ENCODE measurements at places on chromosomes 1 and 21. TPM values are rescaled to one million over a fixed set of nuclear protein-coding genes. Genes with fewer than 3 reads are reported as not detected.
A peak's percentile ranks its signal among the peaks of the same experiment; 100 is the strongest.

- no peak overlapping the region for H3K27ac ChIP-seq
- no peak for DNase-seq
- no peaks in the 10 kb centered on the region for H3K27me3 ChIP-seq
- no peaks in the 10 kb centered on the region for H3K4me1 ChIP-seq
- H3K36me3 ChIP-seq: no peaks in the 10 kb centered on the region
- H3K4me3 ChIP-seq: no peak overlapping the region
These were observed 51.1 kb downstream of the PRDM16 start for GRCh38 chr1:3120140-3120539.

GRCh38 chr1:76463849-76464248 is 389.3 kb downstream of the ST6GALNAC3 start:
- no peaks in the 10 kb centered on the region for H3K36me3 ChIP-seq
- no peaks in the 10 kb centered on the region for H3K27me3 ChIP-seq
- no peak overlapping the region for H3K27ac ChIP-seq

FRRS1 gene
- 5.6 TPM for total RNA-seq

ARTN gene
- total RNA-seq: 23.3 TPM

- DNase-seq: no peak
- no peaks in the 10 kb centered on the region for H3K36me3 ChIP-seq
- H3K4me1 ChIP-seq: no peaks in the 10 kb centered on the region
- no peaks in the 10 kb centered on the region for H3K27me3 ChIP-seq
- no peak overlapping the region for H3K4me3 ChIP-seq
These were observed 37.9 kb downstream of the GABPA start for GRCh38 chr21:25772686-25773085.

RAP1GAP gene
- total RNA-seq: 8.4 TPM

EFNA1 gene
- 4.9 TPM for total RNA-seq

GRCh38 chr1:1013105-1013921 is at the start of gene ISG15:
ISG15 (plus strand) TSS chr1:1013497; CDS start chr1:1013574, 77 bp downstream.
- DNase-seq: no peak
- H3K27me3 ChIP-seq: no peaks in the 10 kb centered on the region
- H3K4me1 ChIP-seq: no peaks in the 10 kb centered on the region
- peak within 1 kb of the TSS; percentile 61 for H3K27ac ChIP-seq
- peak within 1 kb of the TSS; percentile 56 for H3K4me3 ChIP-seq
- no peaks in the 10 kb centered on the region for H3K36me3 ChIP-seq

CFAP74 gene
- total RNA-seq: 0.20 TPM

GRCh38 chr1:34127006-34128000 is 37.7 kb downstream of the CSMD2 start:
- no peaks in the 10 kb centered on the region for H3K4me1 ChIP-seq
- H3K27me3 ChIP-seq: no peaks in the 10 kb centered on the region
- no peak for DNase-seq
- no peak overlapping the region for H3K4me3 ChIP-seq
- no peak overlapping the region for H3K27ac ChIP-seq
- H3K36me3 ChIP-seq: no peaks in the 10 kb centered on the region

All from H1 (cell line).